ENCODE measurements at places on chromosomes 6 and 20. TPM values are rescaled to one million over a fixed set of nuclear protein-coding genes. Genes with fewer than 3 reads are reported as not detected.

Gene PAK1IP1
- total RNA-seq, result 37.4 TPM

Gene FAM217A
- not detected for total RNA-seq

Gene FOXQ1
- total RNA-seq, result not detected

Gene CRIP3
- not detected for total RNA-seq

Gene KIF3B
- total RNA-seq, result 39.1 TPM

Gene SOBP
- 0.16 TPM for total RNA-seq

Gene MKKS
- 6.7 TPM for total RNA-seq

Gene LTB
- total RNA-seq, result 270 TPM

Gene TLDC2
- total RNA-seq, result not detected

Gene CDH4
- not detected for total RNA-seq

Gene MLIP
- not detected for total RNA-seq

Gene CTCFL
- not detected for total RNA-seq

Gene TCP11
- not detected for total RNA-seq

Gene CST5
- total RNA-seq, result not detected

Gene POPDC3
- total RNA-seq, result not detected

Gene DUSP15
- total RNA-seq, result not detected

Gene CALHM4
- total RNA-seq, result not detected

Gene RSPO4
- total RNA-seq, result not detected

Gene HFE
- total RNA-seq, result 0.13 TPM

Gene LRP11
- 3.5 TPM for total RNA-seq

Gene PRL
- not detected for total RNA-seq

Gene MAPK13
- 55.7 TPM for total RNA-seq

Gene SLC35D3
- total RNA-seq, result not detected

Gene OPN5
- not detected for total RNA-seq

Gene MYO6
- 0.37 TPM for total RNA-seq

Gene COL21A1
- not detected for total RNA-seq

Gene ZFP57
- 2.7 TPM for total RNA-seq

Gene APCDD1L
- total RNA-seq, result not detected

Gene SLC23A2
- 28.5 TPM for total RNA-seq

Gene CNR1
- not detected for total RNA-seq

Gene RRAGD
- 7.8 TPM for total RNA-seq

Gene HLA-F
- total RNA-seq, result 314 TPM

Gene LY6G6D
- not detected for total RNA-seq

Gene IL17F
- total RNA-seq, result not detected

Gene ELMO2
- 79.7 TPM for total RNA-seq

Gene ISM1
- 2.0 TPM for total RNA-seq

Gene HLA-DQB1
- 4.7 TPM for total RNA-seq

Gene MTRF1L
- 22.7 TPM for total RNA-seq

Gene TBC1D22B
- total RNA-seq, result 20.8 TPM

Gene KCNS1
- total RNA-seq, result 0.51 TPM

Gene SCGN
- not detected for total RNA-seq

Gene SAMD3
- 3.1 TPM for total RNA-seq

Gene NKAIN4
- not detected for total RNA-seq

Gene HSD17B8
- total RNA-seq, result 14.8 TPM

Gene PTCRA
- not detected for total RNA-seq

Gene FRK
- total RNA-seq, result 0.02 TPM

Measured in activated T-helper 1 cell treated with anti-CD3 and anti-CD28 coated beads, Interleukin-12 subunit alpha, Interleukin-12 subunit beta, Interleukin-2, Interleukin-4 antibody, amounts not matched to agents 30 ng/mL and 10 ng/mL and 1 ng/mL, durations not matched to agents 14 hours and 24 hours and 36 hours (primary cell).